ENCODE measurements at places on chromosomes 13 and 19.

DNA sequence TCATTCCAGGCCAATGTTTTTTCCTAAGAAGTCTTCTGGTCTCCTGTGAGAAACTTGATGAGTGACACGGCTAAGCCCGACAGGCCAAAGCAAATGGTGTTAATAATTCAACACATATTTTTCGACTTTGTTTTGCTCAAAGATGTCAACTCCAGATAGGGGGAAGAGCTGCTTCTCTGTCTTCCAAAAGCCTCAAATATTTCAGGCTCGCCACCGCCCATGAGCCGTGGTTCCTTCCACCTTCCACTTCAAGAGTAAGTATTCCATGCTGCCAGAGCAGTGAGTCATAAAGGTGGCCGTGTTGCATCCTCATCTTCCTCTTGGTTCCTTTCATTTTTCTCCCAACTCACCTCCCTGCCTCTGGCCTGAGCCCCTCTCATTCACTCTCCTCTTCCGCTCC, 272.6 kb downstream of the EFNB2 start:
- DNase-seq = no peak

- no peak for DNase-seq
Measured at GRCh38 chr13:28657784-28658538, 969 bp upstream of the POMP start.

GRCh38 chr13:52932649-52933048, 84.2 kb upstream of the PCDH8 start:
- DNase-seq = no peak

GRCh38 chr19:44553478-44554171, 24.1 kb upstream of the CEACAM20 start:
- no peak for DNase-seq

DNA sequence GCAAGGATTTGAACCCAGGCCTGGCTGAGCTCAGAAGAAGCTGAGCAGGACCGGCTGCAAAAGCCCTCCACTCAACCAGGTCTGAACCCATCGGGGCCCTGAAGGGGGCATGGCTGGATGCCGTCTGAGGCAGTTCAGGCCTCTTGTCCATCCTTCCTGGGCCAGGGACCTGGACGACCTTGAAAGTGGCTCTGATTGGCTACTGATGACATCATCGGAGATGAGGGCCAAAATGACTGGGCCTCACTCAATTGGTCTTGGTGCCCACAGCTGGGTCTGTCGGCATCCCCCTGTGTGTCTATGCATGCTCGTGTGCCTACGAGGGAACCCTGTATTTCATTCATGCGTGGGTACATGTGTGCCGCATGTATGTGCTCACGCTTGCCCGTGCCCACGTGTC, 71.8 kb downstream of the PTPRS start:
- DNase-seq = no peak

- peak; percentile 87 for DNase-seq
Measured at GRCh38 chr19:55301459-55302317, 17.9 kb downstream of the BRSK1 start.

- no peak for DNase-seq
Measured at GRCh38 chr19:8922591-8922990, 87.6 kb downstream of the MUC16 start.

DNA sequence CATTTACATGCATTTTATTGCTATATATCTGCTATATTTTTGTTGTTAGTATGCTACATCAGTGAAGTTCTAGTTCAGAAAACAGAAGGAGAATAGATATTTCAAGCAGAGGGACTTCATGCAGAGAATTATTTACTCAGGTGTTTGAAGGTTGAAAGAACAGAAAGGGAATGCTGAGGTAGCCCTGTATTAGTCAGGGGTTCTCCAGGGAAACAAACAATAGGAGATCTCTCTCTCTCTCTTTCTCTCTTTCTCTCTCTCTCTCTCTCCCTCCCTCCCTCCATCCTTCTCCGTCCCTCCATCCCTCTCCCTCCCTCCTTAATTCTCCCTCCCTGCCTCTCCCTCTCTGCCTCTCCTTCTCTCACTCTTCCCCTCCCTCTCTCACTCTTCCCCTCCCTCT, 114.3 kb upstream of the TDRD3 start:
- DNase-seq = no peak

Data from central memory CD8-positive, alpha-beta T cell (primary cell).